ENCODE measurements at places on chromosomes 2 and 18.

- no peak for DNase-seq
Observed at GRCh38 chr2:12928775-12929401, 212.2 kb downstream of the TRIB2 start.

- no peak for DNase-seq
Observed at GRCh38 chr18:48583573-48583972, 44.7 kb downstream of the CTIF start.

DNA sequence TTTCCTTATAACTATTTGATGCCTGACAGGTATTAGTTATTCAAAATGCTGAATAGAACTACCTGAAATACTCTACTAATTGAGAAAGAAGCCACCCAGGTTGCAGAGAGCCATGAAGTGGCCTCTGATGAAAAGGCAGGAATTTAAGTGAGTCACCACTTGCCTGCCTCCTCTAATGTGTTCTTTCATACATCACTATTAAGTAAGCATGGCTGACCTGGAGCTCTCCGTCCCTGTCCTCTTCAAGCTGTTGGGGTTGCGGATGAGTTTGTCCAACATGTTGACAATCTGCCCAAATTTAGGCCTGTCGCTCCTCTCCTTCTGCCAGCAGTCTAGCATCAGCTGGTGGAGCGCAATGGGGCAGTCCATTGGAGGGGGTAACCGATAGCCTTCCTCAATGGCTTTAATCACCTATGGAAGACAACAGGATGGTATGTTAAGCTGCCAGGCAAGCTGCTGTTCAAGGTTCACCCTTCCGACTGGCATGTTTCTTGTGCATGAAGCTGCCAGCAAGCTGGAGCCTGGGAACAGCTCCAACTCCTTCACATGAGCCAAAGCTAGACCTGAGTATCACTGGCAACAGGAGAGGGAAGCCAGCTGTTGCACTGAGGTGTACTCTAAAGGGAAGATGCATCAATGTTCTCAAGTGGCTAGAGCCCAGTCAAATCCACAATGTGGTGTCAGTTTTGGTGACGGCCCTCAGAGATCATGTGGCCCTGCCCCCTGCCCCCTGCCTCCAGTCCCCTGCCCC, 142.2 kb downstream of the EPHA4 start:
- DNase-seq, result no peak

DNA sequence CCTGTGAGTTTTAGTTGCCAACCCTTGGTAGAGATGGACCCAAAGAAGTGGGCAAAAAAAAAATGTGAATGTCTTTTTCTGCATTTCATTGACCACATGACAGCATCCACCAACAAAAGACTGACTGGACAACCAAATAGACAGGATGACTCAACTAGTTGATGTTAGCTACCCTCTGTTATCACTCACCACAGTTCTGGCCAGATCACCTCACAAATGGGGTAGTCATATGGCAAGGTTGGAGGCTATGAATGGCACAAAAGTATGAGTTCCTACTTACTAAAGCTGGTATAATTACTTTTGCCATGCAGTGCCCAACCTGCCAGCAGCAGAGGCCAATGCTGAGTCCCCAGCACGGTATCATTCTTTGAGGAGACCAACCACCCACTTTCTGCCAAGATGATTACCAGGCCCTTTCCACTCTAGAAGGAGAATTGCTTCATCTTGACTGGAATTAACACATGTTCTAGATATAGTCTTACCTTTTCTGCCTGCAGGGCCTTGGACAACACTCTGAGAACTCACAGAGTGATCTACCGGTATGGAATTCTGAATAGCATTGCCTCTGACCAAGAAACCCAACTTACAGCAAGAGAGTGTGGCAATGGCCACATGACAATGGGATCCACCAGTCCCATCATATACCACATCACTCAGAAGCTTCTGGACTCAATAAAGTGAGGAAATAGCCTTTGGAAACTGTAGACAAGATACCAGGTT, 20.1 kb upstream of the TCF7L1 start:
- no peak for DNase-seq

- no peak for DNase-seq
Observed at GRCh38 chr18:63022429-63023022, 297.0 kb downstream of the BCL2 start.

- DNase-seq, result no peak
Observed at GRCh38 chr18:21991886-21992285, 177.5 kb upstream of the GATA6 start.

DNA sequence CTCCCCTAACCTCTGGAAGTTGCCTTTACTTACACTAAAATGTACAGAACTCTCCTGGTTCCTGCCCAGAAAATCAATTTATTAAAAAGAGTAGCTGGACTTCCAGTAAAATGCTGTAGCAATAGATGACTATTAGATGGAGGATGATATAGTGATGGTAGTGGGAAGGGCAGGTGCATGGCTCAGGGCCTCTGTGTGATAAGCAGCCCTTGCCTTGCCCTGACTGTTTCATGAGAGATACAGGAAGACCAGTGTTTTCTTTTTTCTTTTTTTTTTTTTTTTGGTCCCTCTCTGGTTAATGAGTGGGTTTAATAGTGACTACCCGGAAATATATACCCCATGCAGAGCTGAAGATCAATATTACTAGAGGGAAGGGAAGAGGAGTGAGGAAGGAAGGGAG, 48.7 kb upstream of the NEDD4L start:
- no peak for DNase-seq

GRCh38 chr2:222912117-222912516, 51.3 kb downstream of the ACSL3 start:
- DNase-seq, result no peak

- no peak for DNase-seq
Observed at GRCh38 chr2:204046145-204046544, 109.6 kb downstream of the ICOS start.

DNA sequence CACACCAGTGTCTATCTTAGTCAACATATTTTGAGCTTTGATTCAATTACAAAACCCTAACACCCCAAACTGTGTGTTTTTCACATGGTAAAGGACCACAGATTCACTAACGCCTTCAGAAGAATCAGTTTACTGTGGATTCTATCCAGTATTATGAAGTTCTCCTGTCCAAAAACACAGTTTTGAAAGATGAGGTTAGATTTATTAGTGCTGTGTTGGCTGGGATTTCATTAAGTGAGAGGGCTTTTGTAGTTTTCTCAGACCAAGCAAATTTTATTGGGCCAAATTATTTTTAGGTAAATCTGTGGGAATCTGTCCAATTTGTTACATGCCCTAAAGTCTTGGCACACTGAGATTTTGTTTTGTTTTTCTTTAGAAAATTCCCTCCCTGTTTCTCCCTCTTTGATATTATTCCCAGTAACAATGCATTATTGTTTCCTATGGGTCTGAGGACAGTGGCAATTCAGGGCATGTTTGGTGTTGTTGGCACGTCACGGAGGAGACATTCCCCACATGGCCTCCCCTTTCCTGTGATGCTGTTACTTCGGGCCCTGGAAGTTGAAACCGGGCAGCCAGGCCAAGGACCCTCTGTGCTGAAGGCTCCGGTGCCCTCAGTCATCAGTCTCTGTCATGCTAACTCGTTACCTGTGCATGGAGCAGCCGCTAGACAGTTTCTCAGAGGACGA, 87.5 kb upstream of the ALKAL2 start:
- DNase-seq, result no peak

- DNase-seq, result no peak
Observed at GRCh38 chr18:72273025-72273424, 271.1 kb downstream of the CBLN2 start.

DNA sequence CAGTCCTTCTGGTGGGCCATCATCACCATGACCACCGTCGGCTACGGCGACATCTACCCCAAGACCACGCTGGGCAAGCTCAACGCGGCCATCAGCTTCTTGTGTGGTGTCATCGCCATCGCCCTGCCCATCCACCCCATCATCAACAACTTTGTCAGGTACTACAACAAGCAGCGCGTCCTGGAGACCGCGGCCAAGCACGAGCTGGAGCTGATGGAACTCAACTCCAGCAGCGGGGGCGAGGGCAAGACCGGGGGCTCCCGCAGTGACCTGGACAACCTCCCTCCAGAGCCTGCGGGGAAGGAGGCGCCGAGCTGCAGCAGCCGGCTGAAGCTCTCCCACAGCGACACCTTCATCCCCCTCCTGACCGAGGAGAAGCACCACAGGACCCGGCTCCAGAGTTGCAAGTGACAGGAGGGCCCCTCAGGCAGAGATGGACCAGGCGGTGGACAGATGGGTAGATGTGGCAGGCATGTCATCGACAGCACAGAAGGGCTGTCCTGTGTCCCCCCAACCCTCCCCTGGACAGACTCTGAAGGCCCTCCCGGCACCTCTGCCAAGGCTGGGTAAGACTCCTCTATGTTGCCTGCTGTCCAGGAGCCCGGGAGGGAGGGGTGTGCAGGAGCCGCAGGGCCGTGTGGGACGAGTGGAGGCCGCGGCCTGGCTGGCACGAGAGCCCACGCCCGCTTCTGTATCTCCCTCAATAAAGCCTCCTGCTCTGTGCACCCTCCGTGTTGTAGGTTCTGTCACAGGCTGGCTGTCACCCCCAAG, 2.0 kb downstream of the KCNF1 start:
- DNase-seq, result no peak

DNA sequence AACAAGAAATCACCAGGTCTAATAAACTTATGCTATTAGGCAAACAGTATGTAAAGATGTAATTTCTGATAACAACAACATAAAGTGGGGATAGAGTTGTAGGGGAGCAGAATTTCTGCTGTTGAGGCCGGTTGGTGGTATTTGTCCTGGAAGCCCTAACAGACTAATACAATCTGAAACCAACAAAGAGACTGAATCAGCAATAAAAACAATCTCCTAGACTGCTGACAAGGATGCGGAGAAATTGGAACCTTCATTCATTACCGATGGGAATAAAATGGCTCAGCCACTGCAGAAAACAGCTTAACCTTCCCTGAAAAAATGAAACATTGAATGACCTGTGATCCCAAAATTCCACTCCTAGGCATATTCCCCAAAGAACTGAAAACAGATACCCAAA, 88.7 kb downstream of the GYPC start:
- DNase-seq, result no peak

GRCh38 chr2:164935118-164936101, 19.9 kb downstream of the SLC38A11 start:
- no peak for DNase-seq

GRCh38 chr2:138035608-138036217, 71.4 kb downstream of the HNMT start:
- DNase-seq, result no peak

DNA sequence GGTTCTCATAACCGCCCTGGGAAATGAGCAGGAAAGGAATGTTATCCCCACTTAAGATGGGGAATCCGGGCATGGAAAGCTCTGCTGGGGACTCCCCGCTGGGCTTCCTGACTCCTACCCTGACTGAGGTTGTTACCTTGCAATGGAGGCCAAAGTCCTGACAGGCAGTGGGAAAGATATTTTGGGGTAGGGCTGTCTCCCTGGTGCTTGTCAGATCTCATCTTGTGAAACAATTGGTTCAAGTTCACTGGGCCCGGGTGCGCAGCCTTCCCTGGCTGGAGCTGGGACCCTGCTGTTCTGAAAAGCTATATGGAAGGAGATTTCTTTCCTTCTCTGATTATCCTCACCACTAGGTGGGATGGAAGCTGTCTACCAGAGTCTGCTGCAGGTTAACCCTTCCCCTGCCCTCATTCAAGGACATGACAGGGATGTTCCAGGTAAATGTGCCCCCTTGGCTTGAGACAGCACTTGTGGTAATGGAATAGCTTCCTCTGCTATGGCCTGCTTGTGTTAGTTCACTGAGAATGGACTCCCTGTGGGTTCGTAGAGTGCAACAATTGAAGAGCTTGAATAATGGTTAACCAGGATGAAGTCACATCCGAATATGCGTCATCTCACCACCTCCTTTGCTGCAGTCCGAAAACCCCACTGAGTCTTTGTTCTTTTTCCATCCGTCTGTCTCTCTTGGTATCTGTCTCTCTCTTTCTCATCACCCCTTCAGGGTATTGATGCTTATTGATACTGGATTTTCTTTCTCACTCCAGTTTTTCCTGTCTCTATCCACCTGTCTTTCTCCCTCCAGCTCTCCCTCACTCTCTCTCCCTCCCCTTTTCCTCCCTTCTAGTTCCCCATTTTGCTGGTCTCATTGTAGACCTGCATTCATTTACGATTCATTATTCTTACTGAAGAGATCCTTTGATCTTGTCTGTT, 67.8 kb upstream of the EPAS1 start:
- peak; percentile 20 for DNase-seq
